Activated CD4-positive, alpha-beta T cell treated with anti-CD3 and anti-CD28 coated beads, Interleukin-2, Interleukin-6, amounts not matched to agents 100 ng/mL and 50 ng/mL, durations not matched to agents 16 hours and 8 hours (primary cell): ENCODE measurements at places on chromosomes 5 and 9.

DNA sequence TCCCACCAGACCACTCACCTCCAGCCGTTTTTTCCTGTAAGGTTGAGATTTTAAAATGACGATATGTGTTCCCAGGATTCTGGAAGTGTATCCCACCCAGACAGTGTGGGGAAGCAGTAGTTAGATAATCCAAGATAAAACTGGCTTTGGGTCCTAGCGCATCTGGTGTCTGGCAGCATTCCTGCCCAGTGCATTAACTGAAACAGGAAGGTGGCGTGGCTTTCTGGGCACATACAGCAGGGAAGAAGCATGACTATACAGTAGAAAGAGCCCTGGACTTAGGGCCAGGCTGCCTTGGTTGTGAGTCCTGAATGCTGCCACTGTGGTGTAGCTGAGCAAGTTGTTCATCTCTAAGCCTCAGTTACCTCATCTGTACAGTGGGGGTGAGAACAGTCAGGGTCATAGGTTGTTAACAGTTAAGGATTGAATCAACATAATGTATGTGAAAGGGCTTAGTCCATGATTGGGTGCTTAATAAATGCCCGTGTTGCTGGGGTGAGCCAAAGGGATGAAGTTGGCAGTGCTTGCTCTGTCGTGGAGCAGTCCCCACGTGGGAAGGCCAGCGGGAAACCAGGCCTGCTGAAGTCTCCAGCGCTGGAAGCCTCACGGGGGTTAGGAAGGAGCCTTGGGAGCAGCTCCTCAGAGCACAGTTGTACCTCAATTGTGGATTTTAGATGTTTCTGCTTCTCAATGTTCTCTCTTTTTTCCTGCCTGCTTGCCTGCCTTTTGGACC, 18.0 kb downstream of the CLTA start:
- DNase-seq, result no peak

- DNase-seq, result no peak
Observed at GRCh38 chr5:103587185-103587748, 24.7 kb upstream of the NUDT12 start.

DNA sequence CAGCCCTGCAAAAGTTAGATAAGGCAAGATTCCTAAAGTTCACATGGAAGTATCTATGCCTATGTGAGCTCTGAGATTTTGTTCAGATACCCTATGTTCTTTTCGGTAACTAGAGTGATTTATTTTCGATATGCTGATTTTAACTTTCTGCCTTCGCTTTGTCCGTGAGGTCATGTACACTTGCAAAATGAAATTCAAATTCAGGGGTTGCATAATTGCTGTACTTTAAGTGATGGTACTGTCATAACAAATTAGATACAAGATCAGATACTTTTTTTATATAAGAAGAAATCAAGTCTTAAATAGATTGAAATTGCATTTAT, 350 bp upstream of the ECPAS start:
- no peak for DNase-seq

DNA sequence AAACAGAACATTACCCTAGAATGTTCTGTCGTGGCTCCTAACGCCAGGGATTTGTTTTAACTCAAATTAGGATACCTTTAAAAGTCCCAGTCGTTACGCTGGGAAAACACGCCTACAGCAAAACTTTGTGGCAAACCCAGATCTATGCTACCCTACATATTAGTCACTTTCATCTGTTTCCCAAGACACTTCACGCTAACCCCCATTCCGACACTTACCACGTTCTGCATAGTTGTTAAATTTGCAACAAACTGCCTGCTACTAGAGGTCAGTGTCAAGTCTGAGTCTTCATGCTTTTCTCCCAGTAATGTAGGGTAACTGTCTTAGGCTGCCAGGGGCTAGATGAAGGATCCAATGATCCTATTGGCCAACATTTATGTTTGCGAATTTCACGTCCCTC, 140.3 kb downstream of the RASEF start:
- no peak for DNase-seq

GRCh38 chr5:75040973-75041372, 11.4 kb downstream of the GCNT4 start:
- no peak for DNase-seq

DNA sequence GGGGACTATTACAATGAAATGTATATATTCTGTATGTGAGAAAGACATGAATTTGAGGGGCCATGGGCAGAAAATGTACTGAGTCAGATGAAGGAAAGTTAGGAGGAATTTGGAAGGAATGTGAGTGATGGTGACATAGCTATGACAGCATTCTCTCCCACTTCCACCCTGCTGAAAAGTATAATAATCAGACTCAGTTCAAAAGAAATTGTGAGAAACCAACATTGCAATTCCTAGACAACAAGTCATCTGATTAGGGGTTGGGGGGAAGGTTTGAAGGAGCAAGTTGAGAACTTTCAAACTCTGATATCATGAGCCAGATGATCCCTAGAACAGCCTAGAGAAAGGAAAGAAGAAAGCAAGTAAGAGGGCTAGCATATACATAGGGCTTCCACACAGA, 370.6 kb downstream of the DMRTA1 start:
- no peak for DNase-seq

DNA sequence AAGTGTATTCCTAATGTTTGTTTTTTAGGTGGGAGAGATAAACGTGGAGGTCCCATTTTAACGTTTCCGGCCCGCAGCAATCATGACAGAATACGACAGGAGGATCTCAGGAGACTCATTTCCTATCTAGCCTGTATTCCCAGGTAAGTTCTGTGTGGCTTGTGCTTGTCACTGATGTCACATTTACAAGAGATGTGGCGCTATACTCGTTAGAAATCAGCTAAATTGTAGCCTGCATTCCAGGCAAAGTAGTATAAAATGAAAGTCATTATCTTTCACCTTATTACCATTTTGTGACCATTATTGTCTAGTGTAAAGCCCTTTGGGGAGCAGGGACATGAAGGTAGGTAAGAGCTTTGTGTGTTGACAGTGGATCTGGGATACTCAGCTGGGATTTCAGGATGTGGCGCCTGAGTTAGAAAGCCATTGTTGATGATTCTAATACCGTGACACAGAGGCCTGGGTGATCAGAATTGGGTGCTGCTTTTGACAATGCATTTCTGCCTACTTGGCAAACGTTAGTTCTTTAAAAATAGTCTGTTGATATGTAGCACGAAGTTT, 137.2 kb downstream of the TRIO start:
- DNase-seq, result no peak

DNA sequence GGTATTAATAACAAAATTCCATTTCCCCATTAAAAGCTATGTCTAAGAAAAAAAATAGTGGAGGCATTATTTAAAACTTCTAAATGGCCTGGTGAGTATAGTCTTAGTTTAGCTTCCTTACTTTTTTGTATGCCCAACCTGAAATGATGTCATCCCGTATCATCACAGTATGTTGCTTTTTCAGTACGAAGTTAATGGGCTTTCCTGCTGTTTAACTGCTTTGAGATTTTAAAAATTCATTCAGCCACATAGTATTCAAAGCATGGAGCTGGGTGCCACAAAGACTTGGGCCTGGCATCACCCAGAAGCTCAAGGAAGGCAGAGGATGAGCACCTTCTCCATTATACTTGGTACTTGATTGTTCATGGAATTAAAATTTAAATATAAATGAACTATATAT, 7.4 kb downstream of the F2RL2 start:
- DNase-seq, result no peak

GRCh38 chr9:117835798-117836197, 131.6 kb downstream of the TLR4 start:
- DNase-seq, result peak; percentile 61

GRCh38 chr5:173331287-173331686, 3.1 kb upstream of the STC2 start:
- DNase-seq, result peak; percentile 33

- DNase-seq, result no peak
Observed at GRCh38 chr5:51986733-51987132, 603.5 kb downstream of the ISL1 start.

DNA sequence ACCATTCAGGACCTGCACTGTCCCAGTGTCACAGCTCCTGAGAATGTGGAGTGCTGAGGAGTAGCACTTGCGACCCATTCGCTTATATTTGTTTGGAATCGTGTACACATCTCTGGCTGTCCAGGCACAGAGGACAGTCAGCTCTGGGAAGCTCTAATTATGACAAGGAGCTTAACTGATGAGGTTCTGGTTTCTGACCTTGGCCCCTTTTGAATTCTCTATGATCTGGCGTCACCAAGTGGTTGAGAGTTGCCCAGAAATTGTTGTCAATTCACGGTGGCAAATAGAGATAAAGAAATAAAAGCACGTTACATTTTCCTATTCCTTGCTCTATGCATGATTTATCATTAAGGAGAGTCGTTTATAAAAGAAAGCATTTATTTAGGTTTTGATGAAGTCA, 34.9 kb upstream of the LECT2 start:
- no peak for DNase-seq
